ENCODE measurements at places on chromosomes 3 and 15.

DNA sequence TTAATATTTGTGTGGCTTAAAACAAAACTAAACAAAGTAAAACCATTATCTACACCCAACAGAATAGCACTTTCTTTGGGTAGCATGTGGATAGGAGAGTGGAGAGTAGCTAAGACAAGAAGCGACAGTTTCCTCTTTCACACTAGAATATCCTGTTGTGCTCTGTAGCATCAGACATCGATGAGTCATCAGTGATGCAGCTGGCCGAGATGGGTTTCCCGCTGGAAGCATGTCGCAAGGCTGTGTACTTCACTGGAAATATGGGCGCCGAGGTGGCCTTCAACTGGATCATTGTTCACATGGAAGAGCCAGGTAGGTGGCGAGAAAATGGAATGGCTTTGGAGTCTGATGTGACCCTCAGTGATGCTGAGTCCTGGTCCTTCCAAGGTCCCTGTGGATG, 108.1 kb downstream of the USP13 start:
- no peak for DNase-seq

GRCh38 chr3:173135059-173135458, 6.0 kb downstream of the SPATA16 start:
- no peak for DNase-seq

- peak; percentile 48 for DNase-seq
Observed at GRCh38 chr3:65020281-65021160, 332.7 kb upstream of the ADAMTS9 start.

GRCh38 chr3:182794455-182795388, 1.4 kb downstream of the ATP11B start:
- peak; percentile 6 for DNase-seq

GRCh38 chr3:37591116-37591781, 270.4 kb upstream of the CTDSPL start:
- no peak for DNase-seq

Data from hematopoietic multipotent progenitor cell (in vitro differentiated cells).